ENCODE measurements at places on chromosomes 16 and 17. TPM values are rescaled to one million over a fixed set of nuclear protein-coding genes. Genes with fewer than 3 reads are reported as not detected.

DNA sequence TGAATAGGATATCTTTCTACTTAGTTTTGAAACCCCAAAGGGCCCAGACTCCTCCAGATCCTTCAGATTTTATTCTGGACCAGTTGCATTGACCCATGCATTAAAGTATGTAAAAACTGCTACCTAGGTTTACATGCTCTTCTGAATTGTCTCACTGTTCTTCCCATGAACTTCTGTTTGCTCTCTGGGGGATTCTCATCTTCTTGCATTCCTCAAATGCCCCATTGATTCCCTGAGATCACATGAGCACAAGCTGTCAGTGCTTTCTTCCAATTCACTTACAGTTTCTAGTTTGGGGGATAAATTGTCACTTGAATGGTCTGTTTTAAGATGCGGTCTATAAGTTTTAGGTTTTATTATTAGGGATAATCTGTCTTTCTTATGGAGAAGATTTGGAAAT lies 188.9 kb upstream of the KIF2B start:
- no peak for DNase-seq

DNA sequence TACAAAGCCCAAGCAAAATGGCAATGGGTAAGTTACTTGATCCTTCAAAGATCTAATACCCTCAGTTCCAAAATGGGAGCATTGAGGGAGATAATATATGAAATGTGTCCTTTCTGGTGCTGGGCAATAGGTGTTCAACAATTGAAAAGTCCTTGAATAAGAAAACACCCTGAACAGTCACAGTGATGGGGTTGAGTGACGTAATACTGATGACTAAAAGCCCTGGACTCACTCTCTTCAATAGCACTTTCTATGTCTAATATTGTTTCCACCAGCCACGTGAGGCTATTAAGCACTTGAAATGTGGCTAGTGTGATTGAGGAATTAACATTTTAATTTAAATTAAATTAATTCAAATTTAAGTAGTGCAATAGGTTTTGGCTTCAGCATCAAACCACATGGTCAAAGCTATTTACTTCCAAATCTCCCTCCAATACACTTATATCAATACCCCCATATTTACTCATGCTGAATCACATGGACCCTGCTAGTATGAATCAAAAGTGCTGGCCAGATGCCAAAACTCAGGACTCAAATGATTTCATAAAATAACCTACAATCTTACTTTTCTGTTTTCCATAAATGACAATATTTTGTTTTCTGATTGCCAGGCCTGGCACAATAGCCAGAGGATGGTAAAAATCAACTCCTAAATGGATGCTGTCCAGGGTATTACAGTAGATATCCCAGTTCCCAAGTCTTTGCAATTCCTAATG lies 516.2 kb downstream of the HAPSTR1 start:
- no peak for DNase-seq

- DNase-seq = peak; percentile 68
Measured at GRCh38 chr17:78356101-78356713, 3.7 kb downstream of the SOCS3 start.

DNA sequence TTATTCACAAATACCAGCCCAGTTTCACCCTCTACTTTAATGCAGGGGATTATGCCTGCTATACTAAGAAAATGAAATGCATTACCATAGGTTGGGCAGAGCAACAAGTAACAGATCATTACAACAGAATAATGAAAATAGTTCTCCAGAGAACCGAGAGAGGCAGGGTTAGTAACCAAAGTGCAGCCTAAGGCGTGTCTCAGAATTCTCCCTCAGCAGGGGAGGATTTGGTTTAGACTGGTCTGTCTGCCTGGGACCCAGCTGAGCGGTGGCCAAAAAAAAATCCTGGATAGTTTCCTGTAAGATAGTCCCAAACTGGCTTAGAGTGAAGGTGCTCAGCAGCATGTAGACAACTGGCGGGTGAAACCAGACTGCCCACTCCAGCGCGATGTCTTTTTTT lies 30.8 kb upstream of the ADCY7 start:
- no peak for DNase-seq

DNA sequence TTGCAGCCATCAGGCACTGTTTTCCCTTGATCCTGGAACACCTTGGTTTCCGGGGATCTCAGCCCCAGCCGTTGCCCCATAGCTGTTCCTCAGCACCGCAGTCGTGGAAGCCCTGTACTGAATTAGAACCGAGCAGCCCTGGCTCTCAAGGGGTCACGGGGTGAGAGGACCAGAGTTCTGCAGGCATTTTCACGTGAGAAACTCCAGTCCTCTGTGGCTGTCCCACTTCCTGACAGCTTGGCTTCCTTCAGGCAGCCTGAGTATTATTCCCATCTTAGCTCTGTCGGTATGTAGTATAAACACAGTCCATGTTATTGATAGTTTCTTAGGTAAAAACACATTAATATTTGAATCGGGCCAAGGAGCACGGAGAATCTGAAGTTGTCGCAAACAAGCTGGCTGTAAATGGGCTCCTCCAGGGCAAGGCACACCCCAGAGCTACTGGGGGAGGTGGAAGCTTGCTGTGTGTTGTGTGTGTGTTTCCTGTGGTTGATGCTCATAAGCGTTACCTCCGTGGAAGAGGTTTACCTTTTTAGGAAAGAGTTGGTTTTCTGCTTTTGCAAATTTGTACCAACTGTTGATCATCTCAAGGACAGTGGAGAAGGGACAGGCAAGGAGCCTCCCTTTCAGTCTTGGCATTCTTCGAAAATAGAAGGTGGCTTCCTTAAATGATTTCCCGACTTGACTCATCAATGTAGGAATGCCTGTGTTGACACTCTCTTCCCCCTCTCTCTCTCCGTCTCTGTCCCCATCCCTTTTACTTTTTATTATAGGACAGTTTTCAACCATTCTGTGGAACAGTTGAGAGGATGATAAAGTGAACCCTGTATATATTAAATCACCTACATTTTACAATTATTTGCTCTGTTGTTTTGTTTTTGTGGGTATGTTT lies 208.9 kb upstream of the CHMP6 start:
- no peak for DNase-seq

GRCh38 chr16:56918467-56919012 lies 13.4 kb upstream of the HERPUD1 start:
- DNase-seq = no peak

DNA sequence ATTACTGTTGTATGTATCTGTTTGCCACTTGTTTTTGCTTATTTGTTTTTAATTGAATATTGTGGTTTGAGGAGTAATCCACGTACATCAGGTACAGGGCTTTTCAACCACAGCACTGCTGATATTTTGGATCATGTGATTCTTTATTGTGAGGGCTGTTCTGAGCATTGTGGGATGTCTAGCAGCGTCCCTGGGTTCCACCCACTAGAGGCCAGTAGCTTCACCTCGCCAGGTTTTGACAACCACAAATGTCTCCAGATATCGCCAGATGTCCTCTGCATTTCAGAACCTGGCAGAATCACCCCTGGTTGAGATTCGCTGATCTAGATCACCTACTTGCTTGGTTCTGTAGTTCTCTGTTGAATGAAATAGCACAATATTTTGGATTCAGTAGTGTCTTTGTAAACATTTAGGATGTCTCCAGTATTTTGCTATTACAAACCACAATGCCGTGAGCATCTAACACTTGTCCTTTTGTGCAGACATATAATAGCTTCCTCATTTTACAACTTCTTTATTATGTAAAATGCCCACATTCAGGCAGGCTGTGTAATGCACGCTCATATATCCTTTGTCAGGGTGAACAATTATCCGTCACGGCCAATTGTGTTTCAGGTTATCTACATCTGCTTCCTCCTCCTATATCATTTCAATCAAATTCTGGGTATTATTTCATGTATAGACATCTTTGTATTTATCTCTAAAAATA lies 380.3 kb downstream of the SNX29 start:
- DNase-seq = no peak

- no peak for DNase-seq
Measured at GRCh38 chr17:74950207-74950606, 14.5 kb downstream of the OTOP3 start.

DNA sequence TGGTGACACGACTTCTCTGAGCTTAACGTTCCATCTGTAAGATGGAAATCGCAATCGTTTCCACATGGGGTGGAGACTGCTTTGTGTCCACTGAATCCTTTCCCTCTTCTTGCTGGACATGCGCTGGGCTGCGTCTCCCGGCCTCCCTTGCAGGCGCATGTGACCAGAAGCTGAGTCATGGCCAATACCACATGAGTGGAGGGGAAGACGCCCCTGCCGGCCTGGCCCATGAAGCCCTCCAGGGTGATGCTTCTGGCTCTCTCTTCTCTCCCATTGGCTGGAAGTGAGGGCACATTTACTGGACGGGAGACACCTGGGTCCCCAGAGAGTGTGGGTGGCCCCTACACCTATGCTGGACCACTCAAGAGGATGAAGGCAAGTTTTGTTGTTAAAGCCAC lies 71.1 kb downstream of the DYNLRB2 start:
- no peak for DNase-seq

DNA sequence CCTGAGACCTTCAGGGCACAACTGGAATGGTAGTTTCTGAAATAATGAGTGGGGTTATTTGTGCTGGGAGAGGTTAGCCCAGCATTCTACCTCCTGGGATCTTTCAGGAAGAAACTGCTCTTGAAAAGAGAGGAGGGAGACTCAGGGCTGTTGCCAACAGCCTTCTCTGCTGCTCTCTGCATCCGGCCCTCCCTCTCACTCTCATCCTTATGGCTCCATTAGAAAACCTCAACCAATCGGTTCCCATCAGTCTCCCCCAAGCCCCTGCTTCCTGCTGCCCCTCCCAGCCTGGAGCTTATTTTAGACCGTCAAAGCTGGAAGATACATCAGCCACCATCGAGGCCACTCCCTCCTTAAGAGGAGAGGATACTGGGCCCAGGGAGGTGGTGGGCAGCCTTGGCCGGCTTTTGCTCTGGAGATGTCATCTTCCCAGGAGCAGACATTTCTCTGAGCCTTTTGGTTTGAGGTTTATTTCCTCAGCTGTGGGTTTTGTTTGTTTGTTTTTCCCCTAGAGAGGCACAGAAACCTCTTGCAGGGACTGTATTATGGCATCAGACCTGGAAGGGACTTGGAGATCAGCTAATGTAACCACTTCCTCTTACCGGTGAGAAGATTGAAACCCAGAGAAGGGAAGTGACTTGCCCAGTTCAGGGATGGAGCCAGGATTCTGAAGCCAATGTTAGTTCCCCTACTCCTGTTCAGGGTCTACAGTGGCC lies 2.7 kb downstream of the MPRIP start:
- DNase-seq = peak; percentile 34

DNA sequence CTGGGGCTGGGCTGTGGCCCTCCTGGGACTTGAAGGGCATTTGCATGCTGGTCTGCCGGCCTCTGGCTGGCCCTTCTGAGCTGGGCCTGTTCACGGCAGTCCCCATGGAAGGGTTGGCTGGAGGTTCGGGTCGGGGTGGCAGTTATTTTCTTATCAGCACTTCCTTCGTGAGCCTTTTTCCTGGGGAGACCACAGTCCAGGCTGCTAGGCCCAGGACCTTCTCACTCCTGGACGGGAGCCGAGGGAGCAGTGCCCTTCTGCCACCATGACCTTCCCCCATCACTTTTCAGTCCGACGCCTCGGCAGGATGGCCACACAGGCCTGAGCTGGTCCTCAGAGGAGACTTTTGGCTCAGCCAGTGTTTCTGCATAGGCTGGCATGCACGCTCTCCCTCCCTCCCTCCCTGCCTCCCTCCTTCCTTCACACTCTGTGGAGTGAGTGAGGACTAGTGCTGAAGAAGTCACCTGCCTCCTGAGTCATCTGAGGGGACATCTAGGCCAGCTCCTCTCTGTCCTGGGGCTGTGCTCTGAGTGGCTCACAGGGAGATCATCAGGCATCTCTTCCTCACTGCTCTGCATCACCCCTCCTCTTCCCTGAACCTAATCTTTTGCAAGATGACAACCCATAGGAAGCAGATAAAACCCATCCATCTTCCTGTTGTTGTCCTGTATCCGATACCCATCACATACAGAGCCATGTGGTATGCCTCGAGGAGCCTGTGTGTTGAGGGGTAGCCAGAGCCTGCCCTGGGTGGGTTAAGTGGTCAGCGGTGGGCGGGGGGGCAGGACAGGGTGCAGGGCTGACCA lies 109.7 kb downstream of the RAP1GAP2 start:
- no peak for DNase-seq

The ZNF771 gene
- total RNA-seq = 4.4 TPM

The BIRC5 gene
- 3.4 TPM for total RNA-seq

The TNFRSF13B gene
- total RNA-seq = 0.79 TPM

The EPN2 gene
- total RNA-seq = 45.9 TPM

The SPATA2L gene
- total RNA-seq = 16.3 TPM

The CCDC43 gene
- 19.1 TPM for total RNA-seq
